ENCODE measurements at places on chromosomes 4 and X. TPM values are rescaled to one million over a fixed set of nuclear protein-coding genes. Genes with fewer than 3 reads are reported as not detected.

The KDR gene
- 63.7 TPM for polyA plus RNA-seq

GRCh38 chr4:6196871-6197270, 3.5 kb downstream of the JAKMIP1 start:
- no peak for DNase-seq

DNA sequence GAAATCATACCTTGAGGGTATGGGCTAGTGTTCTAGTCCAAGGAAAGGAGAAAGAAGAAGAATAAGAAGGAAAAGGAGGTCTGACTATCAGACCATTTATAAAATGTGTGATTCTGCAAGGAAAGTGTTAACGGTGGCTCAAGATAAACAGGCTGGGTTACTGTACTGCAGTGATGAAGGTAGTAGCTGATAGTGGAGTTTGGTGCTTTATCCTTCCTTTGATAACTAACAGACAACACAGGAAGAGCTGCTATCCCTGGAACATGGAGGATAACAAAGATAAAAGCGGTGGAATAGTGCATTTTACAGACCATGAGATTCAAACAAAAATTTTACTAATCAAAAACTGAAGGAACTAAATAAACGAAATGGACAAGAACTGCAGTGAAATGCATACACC, 2.6 kb downstream of the UNC5C start:
- no peak for DNase-seq

DNA sequence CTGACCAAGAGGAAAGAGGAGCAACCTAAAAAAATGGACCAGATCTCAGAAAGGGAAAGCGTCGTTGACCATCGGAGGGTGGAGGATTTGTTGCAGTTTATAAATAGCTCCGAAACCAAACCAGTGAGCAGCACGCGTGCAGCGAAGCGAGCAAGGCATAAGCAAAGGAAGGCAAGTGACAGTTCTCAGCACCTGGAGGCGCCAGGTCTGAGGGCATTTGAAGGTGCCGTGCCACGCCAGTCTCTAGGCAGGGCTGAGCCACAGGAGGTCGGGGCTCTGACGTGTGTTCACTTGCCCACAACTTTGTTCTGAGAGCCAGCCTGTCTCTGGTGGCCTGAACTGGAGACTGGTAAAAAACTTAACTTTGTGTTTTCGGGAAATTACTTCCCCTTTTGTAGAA, 59.7 kb downstream of the TNIP2 start:
- DNase-seq, result no peak

The NDNF gene
- polyA plus RNA-seq, result 89.5 TPM

- DNase-seq, result no peak
Observed at GRCh38 chrX:153474718-153475117, 4.3 kb upstream of the HAUS7 start.

The HTRA3 gene
- 13.1 TPM for polyA plus RNA-seq

- DNase-seq, result no peak
Observed at GRCh38 chrX:17700976-17701375, 36.3 kb upstream of the SCML1 start.

The CABS1 gene
- 0.11 TPM for polyA plus RNA-seq
